Urinary bladder (tissue), 4 donors: ENCODE measurements at places on chromosomes 3 and 15. TPM values are rescaled to one million over a fixed set of nuclear protein-coding genes. Genes with fewer than 3 reads are reported as not detected.

Gene DNAJA4
- 23.4 TPM for total RNA-seq

Gene TM4SF18
- 33.4 TPM for total RNA-seq

Gene GOLGA8S
- 0.21 TPM for total RNA-seq

Gene IQCF5
- not detected for total RNA-seq

Gene SLC35G2
- total RNA-seq, result 10.1 TPM

Gene NEK11
- total RNA-seq, result 26.0 TPM

Gene GATA2
- total RNA-seq, result 19.2 TPM

Gene SERPINI2
- 3.9 TPM for total RNA-seq

Gene ARHGEF26
- total RNA-seq, result 18.2 TPM

Gene CDHR4
- total RNA-seq, result not detected

Gene RTP1
- total RNA-seq, result not detected

Gene NRG4
- total RNA-seq, result 6.1 TPM
